ENCODE measurements at places on chromosomes 7 and 10.
A peak's percentile ranks its signal among the peaks of the same experiment; 100 is the strongest.

- no peak overlapping the region for H3K27ac ChIP-seq
- no peaks in the 10 kb centered on the region for H3K36me3 ChIP-seq
These were observed 19.6 kb upstream of the CTTNBP2 start for GRCh38 chr7:117892821-117893220.

DNA sequence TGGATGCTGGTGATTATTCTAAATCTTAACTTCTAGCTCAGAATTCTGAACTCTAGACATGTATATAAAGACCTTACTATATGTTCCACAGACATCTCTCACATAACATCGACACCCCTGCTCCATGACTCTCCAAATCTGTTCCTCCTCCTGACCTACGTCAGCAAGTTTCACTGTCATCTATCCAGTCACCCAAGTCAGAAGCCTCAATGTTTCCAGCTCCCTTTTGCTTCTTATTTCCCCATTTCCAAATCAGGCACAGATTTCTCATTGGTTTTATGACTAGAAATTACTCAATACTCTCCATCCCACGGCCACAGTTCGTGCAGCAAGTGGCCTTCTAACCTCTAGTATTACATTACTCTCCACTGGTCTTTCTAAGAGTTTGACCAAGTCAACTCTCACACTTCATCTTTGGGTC is 28.5 kb downstream of the EPC1 start:
- no peak overlapping the region for H3K27ac ChIP-seq
- H3K27me3 ChIP-seq, result no peaks in the 10 kb centered on the region
- DNase-seq, result no peak
- peaks cover 4% of the 10 kb centered on the region for H3K4me1 ChIP-seq

GRCh38 chr10:101062232-101063049 is 652 bp downstream of the KAZALD1 start:
- peak overlapping the region; percentile 94 for H3K4me3 ChIP-seq
- H3K27ac ChIP-seq, result no peak overlapping the region
- no peak for DNase-seq
- no peaks in the 10 kb centered on the region for H3K36me3 ChIP-seq
- peaks cover 53% of the 10 kb centered on the region for H3K27me3 ChIP-seq

DNA sequence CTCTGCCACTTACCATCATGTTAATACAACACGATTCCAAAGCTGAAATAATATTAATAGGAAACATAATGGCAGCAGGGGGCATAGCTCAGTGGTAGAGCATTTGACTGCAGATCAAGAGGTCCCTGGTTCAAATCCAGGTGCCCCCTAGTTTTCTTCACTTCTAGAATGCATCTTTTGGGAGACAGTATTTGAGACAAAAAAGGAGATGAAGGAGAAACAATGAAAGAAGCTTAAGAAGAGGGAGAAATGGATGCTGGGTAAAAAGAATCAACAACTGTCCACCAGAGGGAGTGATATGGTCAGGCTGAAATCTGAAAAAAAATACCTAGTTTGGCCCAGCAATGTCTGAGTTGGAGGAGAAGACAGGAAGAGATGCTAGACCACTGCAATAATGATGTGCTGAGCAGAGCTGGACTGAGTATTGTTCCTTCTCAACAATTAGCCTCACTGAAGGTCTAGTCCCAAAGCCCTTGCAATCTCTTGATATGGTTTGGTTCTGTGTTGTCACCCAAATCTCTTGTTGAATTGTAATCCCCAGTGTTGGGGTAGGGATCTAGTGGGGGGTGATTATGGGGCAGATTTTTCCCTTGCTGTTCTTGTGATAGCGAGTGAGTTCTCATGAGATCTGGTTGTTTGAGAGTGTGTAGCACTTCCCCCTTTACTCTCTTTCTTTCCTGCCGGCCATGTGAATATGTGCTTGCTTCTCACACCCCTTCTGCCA is 48.3 kb downstream of the ZNF783 start:
- H3K4me1 ChIP-seq, result no peaks in the 10 kb centered on the region
- H3K27ac ChIP-seq, result no peak overlapping the region
- no peak overlapping the region for H3K4me3 ChIP-seq

DNA sequence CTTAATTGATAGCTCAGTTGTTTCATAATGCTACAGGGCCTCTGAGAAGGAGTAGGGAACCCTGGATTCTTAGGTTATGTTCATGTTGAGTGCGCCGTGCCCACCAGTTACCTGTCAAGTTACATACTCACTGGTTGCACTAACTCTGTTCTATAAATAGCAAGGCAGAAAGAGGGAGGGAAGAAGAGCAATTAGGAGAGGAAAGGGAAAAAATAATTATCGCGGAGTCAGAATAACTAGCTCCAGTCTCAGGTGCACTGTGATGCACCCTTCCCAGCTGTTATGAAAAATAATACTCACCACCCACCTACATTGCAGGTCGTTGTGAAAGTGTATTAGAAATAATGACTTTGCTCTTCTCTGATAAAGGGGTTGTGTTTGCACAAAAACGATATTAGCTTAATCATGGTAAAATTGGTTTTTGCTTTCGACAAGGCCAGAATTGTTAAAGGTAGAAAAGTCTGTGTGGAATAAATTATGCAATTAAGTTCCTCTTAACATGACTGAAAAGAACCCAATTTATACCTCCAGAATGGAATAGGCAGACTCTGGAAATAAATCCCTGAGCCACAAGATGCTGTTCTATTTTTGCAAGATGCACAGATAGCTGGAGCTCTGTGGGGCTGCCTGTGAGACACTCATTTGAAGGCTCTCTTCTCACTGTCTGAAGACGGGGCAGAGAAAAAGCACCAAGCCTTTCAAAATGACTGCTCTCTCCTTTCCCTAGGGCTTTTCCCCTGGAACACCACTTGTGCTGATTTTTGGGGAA is 137.6 kb upstream of the PITRM1 start:
- no peaks in the 10 kb centered on the region for H3K4me1 ChIP-seq
- H3K27ac ChIP-seq, result no peak overlapping the region
- H3K4me3 ChIP-seq, result no peak overlapping the region

DNA sequence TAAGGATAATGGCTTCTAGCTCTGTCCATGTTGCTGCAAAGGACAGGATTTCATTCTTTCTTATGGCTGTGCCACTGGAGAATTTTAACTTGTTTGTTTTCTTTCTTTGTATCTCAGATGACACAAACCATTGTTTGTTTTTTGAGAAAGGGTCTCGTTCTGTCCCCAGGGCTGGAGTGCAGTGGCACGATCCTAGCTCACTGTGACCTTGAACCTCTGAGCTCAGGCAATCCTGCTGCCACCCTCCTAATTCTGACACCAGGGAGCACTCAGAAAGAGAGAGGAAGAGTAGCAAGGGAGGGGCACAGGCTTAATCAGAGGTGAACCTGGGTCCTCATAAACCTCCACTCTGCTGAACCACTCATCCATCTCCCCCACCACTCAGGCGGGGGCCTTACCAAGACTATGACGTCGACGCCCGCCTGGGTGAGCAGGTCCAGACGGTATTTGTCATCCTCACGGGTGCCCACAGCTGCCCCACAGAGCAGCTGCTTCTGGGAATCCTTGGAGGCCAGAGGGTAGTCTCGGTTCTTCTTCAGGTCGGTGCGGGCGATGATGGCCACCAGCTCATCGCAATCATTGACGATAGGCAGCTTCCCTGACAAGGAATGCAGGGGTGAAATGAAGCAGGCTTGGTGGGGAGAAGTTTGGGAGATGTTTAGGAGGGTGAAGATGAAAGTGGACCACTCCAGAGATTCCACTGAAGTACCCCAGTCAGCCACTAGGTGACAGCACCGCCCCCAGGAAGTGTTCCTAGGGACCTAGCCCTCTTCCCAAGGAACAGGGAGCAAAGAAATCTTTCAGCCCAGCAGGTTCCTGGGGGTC is 11.6 kb downstream of the IMPDH1 start:
- H3K36me3 ChIP-seq, result peaks cover 3% of the 10 kb centered on the region
- no peak overlapping the region for H3K4me3 ChIP-seq
- H3K27ac ChIP-seq, result no peak overlapping the region
- DNase-seq, result peak; percentile 92
- H3K4me1 ChIP-seq, result no peaks in the 10 kb centered on the region

All from H1 (cell line).